Stomach (tissue), 19 donors: ENCODE measurements at places on chromosomes 2 and 18.

DNA sequence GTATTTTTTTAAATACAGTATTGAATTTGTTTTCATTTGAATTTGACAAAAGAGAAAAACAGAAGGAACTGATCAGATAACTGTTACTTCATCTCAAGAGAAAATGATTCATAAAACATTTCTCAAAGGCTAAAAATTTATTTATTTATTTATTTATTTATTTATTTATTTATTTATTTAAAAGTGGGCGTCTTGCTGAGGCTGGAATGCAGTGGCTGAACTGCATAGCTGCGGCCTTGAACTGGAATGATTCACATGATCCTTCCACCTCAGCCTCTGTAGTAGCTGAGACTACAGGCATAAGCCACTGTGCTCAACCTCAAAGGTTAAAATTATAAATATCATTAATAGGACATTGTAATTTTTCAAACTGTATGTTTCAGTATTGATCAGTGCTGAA is 4.5 kb upstream of the PUM2 start:
- DNase-seq, result no peak

GRCh38 chr2:178195390-178196166 is 1.3 kb downstream of the OSBPL6 start:
- no peak for DNase-seq

DNA sequence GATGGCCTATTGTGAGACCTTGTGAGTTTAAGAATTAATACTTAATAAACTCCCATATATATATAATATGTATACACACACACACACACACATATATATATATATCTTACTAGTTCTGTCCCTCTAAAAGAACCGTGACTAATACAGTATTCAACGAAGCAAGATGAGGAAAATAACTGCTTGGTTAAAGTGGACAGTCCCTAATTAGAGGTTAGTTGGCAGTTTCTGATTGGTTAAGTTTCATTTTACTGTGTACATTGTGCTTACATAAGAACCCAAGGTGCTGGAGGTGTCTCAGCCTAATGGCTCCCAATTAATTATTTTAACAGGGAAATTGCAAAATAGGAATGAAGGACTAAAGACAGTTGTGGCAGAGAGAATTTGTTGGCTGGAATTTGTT is 132.1 kb downstream of the STRN start:
- DNase-seq, result no peak

DNA sequence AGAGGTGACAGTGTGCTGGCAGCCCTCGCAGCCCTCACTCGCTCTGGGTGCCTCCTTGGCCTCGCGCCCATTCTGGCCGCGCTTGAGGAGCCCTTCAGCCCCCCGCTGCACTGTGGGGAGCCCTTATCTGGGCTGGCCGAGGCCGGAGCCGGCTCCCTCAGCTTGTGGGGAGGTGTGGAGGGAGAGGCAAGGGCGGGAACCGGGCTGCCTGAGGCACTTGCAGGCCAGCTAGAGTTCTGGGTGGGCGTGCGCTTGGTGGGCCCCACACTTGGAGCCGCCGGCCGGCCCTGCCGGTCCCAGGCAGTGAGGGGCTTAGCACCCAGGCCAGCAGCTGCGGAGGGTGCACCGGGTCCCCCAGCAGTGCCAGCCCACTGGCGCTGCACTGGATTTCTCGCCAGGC is 1480.9 kb upstream of the SLC39A10 start:
- no peak for DNase-seq

GRCh38 chr2:128775914-128776285 is 457.2 kb upstream of the HS6ST1 start:
- peak; percentile 5 for DNase-seq

- no peak for DNase-seq
Measured at GRCh38 chr2:238330391-238330790, 10.1 kb downstream of the TRAF3IP1 start.

DNA sequence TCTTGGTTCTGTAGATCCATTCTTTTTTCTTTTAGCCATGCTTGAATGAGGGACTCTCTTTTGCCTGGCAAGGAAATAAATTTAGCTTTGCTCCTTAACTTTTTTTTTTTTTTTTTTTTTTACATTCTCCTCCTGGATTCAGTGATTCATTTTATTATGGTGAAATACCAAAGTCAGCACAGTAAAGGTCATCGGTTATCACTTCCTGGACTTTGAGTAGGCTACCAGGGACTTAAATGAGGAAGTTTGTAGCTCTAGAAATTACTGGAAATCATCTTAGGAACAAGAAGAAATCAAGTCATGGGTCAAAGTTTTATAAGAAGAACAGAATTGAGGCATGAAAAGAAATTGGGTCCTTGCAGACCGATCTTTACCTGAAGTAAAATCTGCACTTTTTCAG is 75.0 kb downstream of the SOCS6 start:
- DNase-seq, result peak; percentile 23

- DNase-seq, result no peak
Measured at GRCh38 chr18:24054130-24054529, 39.6 kb downstream of the TTC39C start.

DNA sequence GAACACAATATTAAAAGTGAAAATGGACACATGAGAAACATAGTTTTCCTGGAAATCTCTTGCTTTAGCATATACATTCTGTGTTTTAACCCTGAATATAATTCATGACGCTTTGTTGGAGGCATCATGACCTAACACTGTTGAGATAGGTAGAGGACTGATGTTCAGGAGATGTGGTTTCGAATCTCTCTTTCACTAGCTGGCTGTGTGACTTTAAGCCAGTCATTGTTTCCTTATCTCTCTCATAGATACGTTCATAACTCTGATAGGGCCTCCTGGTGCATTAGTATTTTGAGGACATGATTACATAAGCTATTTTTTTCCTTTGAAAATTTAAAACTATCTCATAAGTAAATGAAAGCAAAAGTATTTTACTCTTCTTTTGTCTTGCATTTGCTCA is 179.0 kb upstream of the DTNA start:
- no peak for DNase-seq

GRCh38 chr2:85748039-85748734 is 5.6 kb upstream of the ATOH8 start:
- no peak for DNase-seq

GRCh38 chr2:159515441-159515840 is 100.9 kb downstream of the BAZ2B start:
- DNase-seq, result no peak

- DNase-seq, result no peak
Measured at GRCh38 chr2:220593526-220593925, 966.1 kb downstream of the SLC4A3 start.

DNA sequence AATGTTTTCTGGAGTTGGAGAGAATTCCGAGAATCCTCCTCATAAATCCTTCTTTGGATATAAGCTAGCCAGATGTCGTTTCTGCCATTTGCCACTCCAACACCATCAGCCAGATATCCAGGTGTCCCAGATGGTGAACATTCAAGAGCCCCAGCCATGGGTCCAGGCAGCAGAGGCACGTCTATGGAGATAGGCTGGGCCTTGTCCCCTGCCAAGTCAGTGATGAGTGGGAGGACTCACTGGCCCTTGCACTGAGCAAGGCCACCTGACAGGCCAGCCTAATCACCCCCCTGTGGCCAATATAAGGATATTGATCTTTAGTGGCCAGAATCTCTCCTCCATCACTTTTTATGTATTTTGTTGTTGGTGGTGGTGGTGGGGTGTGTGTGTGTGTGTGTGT is 28.0 kb downstream of the ARID5A start:
- DNase-seq, result no peak

- DNase-seq, result no peak
Measured at GRCh38 chr2:144464730-144465129, 55.2 kb downstream of the ZEB2 start.

GRCh38 chr2:172052000-172052983 is 33.0 kb upstream of the DLX1 start:
- DNase-seq, result peak; percentile 42

DNA sequence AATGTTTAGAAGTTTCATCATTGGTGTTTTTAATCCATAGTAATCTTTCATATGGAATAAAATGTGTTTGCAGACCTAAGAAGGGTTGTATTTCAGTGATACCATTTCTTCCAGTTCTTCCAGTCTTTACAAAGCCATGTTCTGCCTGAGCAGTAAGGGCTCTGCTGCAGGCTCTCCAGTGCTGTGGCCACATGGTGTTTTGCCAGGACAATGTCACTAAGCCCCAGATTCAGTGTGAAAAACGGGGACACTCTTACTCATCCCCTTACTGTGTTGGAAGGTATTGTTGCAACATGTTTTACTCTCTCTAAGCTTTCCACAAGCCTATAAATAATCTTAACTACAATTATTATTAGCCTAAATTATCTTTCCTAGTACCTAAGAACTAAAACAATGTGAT is 481.4 kb upstream of the CDH7 start:
- DNase-seq, result no peak

- no peak for DNase-seq
Measured at GRCh38 chr2:113134717-113135116, 7.3 kb downstream of the IL1RN start.

DNA sequence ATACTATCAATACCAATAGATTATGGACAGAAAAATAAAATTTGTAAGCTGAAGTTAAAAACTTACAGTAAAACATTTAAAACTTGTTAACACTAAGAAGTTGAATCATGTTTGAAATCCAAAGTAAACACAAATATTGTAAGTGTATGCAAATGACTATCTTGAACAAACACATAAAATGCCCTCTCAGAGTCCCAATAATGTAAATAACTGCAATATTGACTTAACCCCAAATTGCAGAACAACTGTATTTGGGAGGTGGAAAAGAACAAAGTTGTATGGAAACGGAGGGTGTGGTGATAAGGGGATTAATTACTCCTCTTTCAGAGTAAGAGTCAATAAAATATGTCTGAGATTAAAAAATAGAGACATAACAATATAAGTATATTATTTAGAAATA is 140.0 kb upstream of the NOL4 start:
- no peak for DNase-seq

DNA sequence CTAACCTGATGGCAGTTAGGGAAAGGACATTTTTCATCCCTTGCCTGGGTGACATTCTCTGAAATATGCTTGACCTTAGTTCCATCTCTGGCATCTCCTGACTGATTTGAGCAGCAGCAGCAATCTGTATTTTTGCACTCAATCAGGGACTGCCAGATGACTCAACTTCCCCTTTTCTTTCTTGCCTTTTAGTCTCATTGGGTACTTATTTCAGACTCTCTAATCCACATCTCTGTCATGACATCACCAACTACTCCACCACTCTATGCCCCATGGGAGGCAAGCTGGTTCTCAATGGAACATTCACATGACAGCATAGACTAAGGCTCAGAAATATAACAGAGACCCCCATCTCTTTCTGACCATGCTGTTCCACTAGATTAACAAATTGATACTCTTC is 254.2 kb downstream of the RIT2 start:
- no peak for DNase-seq

- peak; percentile 21 for DNase-seq
Measured at GRCh38 chr2:231185050-231185725, 13.2 kb upstream of the ARMC9 start.

DNA sequence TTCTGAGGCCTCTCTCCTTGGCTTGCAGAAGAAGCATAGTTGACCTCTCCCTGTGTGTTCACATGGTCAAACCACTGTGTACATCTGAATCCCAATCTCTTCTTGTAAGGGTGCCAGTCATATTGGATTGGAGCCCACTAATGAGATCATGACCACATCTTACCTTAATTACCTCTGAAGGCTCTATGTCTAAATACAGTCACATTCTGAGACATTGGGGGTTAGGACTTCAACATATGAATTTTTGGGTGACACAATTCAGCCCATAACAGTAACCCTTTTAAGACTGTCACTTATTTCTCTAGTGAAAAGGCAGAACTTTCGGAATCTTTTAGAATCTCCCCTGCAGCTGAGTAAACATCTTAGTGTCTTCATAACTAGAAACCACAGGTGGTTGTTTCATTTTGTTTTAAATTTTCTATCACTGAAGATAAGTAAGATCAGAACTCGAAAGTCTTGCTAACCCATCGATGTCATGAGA is 33.3 kb downstream of the BMP10 start:
- DNase-seq, result no peak

- no peak for DNase-seq
Measured at GRCh38 chr2:218585541-218585940, 16.9 kb downstream of the CNOT9 start.

DNA sequence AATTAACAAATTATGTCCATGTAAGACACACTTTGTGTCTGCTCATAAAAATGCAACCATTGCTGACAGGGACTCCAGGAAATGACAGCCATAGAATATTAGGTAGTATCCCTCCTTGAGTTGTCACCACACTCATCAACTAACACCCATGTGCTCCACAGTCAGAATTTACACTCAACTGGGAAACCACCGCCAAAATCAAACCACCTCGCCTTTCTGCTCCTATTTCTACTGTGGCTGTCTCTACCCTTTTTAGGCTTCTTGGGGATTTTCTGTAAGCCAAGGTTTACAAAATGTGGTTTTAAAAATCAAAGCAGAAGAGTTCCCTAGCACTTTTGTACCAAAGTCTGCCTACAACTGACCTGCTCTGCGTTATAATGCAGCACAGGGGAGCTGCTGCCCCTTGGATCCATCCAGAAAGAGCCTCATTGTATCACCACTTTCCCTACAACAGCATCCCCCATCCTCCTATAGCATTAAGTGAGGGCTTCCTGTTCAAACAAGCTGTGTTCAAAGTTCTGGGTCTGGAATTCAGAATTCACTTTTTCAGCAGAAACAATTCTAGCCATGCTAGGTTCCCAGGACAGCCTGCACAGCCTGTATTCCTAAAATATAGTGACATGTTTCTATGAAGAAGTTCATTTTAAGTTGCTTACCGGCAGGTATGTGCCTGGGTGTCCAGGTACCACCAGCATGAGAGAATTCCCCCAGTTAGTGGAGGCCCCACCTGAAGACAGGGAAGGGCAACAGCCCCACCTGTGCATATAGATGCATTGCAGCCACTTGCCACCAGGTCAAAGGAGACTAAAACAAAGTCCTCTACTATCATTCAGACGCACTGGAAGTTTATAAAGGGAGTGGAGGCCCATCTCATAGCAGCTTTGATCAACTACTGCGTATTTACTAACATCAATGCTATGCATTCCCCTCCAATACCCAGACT is 104.3 kb downstream of the MYO5B start:
- no peak for DNase-seq

DNA sequence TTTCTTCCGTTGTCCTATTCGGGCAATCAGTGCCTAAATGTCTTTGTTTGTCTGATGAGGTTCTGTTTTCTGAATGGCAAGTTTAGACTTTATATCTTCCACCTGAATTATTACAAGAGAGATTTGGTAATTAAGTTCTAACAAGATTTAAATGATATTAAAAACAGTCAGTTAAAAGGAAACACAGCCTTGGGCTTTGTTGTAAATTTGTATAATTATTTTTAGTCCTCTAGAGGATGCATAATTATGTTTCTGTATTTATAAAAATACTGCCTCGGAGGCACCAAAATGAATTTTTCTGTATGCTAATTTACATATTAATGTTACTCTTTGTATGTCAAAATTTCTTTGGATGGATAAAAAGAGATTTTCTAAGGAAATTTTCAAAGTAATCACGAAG is 136.7 kb downstream of the CDCA7 start:
- DNase-seq, result no peak

GRCh38 chr2:130878933-130879332 is 42.2 kb downstream of the ARHGEF4 start:
- no peak for DNase-seq
